HCT116 (cell line): ENCODE measurements at places on chromosomes 7 and 10.

- DNase-seq, result no peak
Observed at GRCh38 chr7:137313201-137313600, 30.3 kb downstream of the PTN start.

GRCh38 chr10:45456822-45457221 lies 82.8 kb downstream of the ALOX5 start:
- no peak for DNase-seq

- DNase-seq, result no peak
Observed at GRCh38 chr10:78849731-78850130, 219.0 kb upstream of the ZMIZ1 start.

GRCh38 chr7:116525298-116525912 lies 569 bp downstream of the CAV1 start:
- DNase-seq, result no peak

DNA sequence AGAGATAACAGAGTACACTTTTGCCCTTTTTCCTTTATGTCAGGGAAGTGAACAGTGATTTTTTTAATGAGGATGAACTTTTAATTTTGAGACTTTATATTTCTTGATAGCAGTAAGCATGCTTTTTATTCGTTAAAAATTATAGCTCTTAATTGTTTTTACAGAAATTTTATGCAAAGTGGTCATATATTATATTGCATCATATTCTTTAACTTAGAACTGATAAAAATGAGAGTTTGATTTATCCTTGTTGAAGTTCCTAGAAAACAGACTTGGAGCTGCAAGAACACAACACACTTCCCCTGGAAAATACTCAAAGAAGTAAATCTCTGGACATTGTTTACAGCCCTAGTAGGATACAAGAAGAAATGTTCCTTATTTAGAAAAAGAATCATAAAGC lies 21.2 kb upstream of the MINDY3 start:
- no peak for DNase-seq

GRCh38 chr10:70714245-70714644 lies 41.9 kb downstream of the ADAMTS14 start:
- DNase-seq, result no peak

DNA sequence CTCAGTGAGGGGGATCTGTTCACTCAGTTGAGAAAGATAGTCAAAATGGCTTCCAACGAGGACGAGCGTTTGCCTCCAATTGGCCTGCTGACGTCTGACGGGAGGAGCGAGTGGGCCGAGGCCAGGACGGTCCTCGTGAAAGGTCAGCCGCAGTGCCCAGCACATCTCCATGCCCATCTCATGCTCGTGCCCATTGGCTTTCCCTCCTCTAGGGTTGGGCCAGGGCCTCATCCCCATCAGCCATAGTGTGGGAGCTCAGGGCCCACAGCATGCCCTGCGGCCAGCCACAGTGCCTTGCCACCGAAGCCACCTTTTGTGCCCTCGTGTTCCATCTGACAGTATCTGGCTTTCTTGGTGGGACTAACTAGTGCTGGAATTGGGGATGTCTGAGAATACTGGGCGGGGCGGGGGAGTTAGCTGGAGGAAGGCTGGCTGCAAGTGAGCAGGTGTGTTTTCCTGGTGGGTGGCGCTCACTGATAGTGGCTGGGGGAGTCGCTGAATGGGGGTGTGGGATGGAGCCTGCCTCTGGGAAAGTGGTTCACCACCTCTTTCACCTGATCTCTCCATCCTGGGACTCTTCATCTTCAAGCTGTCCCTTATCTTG lies 13.9 kb downstream of the CHAT start:
- no peak for DNase-seq

DNA sequence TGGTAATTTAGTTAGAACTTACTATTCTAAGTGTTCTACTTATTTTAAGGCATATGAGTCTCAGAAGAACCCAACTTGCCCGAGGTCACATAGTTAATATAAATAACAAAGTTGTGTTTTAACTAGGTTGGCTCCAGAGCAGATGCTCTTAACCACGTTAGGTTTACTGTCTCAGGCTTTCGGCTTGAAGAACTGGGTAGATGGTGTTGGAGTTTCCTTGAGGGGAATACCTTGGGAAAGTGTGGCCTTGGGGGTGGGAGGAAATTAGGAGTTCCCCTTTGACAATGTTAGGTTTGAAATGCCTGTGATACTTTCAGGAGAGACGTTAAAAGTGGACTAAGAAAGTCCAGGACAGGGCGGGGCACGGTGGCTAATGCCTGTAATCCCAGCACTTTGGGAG lies 9.6 kb downstream of the ZNF398 start:
- no peak for DNase-seq

DNA sequence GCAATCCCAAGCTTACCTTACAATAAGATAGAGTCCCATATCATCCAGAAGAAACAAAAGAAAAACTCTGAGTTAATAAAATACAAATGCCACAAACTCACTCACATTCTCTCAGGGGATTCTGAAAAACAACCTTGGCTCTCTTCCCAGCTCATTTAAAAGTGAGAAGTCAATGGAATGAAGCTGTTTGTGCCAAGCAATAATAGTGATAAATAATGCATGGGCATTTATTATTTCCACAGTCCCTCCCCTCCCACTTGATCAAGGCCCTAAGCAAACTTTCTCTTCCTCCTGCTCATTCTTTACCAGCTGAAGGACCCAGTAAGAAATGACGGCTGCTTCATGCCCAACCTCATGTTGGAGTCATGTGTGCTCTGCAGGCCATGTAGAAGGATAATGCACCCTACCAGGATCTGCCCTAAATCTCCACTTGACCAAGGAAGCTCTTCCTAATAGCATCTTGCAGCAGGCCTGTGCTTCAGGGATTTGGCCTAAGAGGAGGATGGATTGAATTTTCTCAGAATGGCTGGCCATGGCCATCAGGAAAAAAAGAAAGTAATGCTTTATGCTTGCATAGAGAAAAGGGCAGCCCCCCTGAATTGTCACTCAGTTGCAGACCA lies 451.3 kb downstream of the GPAM start:
- no peak for DNase-seq

DNA sequence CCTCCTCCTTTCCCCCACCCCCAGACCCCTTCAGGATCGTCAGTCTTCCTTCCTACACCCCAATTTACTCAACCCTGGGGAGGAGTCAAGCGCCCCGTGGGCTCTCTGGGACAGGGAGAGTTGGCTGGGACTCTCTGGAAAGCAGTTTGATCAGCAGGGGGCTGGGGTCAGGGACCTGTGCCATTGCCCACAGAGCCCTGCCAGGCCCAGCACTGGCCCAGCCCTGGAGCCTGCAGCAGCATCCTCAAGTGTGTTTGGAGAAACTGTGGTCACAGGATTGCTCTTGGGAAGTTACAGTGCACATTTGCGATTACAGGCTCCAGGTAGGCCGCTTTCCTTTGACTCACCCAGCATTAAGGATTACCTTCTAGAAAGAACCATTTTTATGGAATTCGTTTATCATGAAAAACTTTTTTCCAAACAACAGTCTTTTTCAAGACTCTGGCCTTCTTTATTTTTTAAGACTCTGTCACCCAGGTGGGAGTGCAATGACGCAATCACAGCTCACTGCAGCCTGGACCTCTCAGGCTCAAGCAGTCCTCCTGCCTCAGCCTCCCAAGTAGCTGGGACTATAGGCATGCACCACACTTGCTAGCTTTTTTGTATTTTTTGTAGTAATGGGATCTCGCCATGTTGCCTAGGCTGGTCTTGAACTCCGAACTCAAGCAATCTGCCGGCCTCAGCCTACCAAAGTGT lies 50.7 kb downstream of the CHST3 start:
- DNase-seq, result no peak

- no peak for DNase-seq
Observed at GRCh38 chr7:147151661-147152060, 1035.1 kb downstream of the CNTNAP2 start.

DNA sequence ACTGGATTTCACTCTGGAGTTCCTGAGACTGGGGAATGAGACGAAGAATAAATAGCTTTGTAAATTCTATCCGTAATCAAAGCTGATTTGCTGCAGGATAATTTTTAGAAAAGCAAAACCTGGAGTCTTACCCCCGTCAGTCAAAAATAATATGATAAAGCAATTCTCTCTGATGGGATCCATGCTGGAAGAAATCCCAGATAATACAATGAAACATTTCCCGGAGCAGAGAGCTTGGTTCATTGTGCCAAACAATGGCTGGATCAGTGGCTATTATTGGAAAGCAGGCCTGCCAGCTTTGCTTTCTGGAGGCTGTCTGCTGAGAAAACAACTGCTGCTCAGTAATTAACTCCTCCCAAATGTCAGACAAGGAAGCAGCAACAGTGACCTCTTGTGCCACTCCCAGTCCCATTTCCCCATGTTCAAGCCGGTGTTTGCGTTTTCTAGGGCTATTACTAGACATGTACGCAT lies 609.4 kb upstream of the PCDH15 start:
- DNase-seq, result no peak

DNA sequence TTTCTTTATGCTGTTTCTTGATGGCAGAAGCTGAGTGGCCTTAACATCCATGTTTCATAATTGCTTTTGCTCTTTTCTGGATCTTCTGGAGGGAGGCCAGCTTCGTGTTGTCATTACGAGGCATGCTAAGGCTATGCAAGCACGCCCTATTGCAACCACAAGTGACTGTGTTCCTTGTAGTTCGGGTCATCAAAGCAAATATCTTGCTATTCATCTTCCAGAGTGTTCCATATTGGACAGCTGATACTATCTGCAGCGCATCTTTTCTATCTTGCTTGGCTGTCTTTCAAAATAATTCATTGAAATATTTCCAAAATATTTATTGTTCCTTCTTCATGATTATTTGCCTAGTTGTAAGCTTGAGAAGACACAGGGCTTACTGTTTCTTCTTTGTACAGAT lies 5.0 kb downstream of the EPHB6 start:
- no peak for DNase-seq

- no peak for DNase-seq
Observed at GRCh38 chr10:62456611-62457101, 82.5 kb downstream of the ZNF365 start.

DNA sequence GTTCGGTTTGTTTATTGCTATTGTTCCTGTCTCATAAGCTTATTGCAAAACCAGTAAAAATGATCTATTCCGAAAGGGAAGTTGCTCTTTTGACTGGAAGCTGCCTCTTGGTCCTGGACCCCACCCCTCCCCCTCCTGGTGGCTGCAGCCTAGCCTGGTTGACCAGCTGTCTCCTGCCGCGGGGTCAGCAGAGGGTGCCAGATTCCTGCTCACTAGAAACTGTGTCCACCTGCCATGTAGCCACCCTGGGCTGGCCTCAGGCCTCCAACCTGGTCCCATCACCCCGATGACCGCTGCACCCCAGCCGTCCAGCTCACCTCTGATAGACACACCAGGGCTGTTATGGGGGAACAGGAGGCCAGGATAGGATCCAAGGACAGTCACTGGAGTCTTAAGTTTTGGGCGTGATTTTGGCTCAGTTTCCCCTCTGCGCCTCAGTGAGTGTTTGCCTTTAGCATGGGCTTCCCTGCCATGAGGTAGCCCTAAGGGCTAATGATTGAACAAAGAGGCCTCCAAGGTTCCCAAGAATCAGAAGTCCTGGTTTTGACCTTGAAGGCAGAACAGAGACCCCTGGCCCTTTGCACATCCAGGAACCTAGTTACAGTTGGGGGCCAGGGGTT lies 32.9 kb upstream of the SLF2 start:
- DNase-seq, result no peak

GRCh38 chr7:134731616-134732015 lies 47.8 kb upstream of the CALD1 start:
- DNase-seq, result no peak

GRCh38 chr10:126736142-126736541 lies 65.6 kb upstream of the C10orf90 start:
- no peak for DNase-seq

DNA sequence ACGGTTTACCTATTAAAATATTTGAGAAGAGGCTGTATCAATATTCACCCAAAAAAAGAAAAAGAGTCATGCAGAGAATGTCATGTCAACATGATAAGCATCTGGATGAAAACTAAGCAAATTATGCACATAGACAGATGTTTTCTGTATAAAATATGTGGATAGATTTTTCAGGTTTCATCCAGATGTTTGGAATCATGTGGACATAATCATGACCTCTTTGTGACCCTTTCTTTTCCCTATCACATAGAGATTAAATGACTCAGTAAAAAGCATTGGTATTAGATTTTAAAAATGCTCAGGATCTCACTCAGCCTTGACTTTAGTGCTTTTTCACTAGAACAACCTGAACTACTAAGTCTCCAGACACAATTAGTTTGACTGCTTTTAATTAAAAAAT lies 90.0 kb downstream of the FOXP2 start:
- DNase-seq, result no peak

- DNase-seq, result no peak
Observed at GRCh38 chr10:4093438-4093837, 308.4 kb upstream of the KLF6 start.

GRCh38 chr7:6442114-6442513 lies 5.6 kb downstream of the DAGLB start:
- DNase-seq, result no peak

DNA sequence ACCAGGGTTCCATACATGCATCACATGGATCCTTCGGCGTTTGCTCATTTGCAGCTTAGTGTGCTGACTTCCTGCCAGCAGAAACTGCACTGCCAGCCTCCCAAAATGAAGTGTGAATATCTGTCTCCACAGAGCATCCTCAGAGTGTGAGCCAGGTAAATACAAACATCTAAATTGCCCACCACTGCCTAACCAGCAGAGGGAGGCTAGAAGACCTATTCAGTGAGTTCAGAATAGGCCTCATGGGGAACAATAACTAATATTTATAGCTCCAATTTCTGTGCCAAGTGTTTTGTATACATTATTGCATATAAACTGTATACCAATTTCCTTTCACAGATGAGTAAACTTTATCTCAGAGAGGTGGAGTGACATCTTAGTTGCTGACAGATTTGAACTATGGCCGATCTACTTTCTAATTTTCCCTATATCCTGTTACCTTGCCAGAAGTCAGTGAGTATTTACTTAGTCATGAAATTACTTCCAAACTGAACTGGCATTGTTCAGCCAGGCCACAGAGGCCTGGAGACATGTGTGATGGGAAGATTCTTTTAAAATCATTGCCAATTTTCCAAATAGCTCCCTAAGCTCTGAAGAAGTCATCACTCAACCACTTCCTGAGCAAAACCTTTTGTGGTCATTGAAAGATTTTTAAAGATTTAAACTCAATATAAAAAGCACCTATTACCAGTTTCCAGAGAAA lies 926.5 kb upstream of the GHITM start:
- no peak for DNase-seq

DNA sequence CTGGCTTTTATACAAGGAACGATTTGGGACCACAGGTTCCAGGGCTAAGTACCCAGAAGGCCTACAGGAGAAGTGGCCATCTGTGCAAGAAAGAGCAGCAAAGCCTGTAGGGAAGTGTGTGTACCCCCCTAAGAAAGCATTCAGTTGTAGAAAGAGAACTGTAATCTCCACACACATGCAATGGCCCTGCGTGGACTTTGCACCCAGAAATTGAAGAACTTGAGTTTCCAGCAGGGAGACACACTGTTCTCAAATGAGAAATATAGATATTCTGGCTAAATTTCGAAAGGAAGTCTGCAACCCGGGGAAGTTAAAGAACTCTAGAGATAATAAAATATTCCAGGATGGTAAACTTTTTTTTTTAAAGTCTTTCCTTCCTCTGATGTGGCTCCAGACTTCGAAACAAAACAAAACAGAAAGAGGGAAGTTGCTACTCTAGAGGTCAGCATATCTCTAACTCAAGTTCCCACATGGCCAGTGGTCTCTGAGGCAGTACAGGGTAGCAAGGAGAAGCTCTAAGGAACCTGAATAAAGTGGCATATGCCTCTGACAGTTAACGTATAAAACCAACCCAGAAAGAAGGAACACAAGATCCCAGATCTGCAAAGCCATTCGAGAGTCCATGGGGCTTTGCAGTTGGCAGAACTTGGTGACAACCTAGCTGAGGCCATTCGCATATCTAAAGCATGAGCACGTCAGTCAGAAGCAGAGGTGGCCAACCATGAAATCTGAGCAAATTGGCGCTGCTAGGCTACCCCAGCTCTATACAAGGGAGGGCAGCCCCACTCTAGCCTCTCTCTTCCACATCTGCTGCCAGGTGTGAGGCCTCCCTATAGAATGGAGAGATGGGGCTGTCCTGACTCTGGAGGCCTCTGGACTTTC lies 56.6 kb downstream of the ELMO1 start:
- no peak for DNase-seq
